ENCODE measurements at places on chromosomes 11 and 22.

GRCh38 chr22:48968201-48968959, 859.3 kb downstream of the BRD1 start:
- no peak for DNase-seq

DNA sequence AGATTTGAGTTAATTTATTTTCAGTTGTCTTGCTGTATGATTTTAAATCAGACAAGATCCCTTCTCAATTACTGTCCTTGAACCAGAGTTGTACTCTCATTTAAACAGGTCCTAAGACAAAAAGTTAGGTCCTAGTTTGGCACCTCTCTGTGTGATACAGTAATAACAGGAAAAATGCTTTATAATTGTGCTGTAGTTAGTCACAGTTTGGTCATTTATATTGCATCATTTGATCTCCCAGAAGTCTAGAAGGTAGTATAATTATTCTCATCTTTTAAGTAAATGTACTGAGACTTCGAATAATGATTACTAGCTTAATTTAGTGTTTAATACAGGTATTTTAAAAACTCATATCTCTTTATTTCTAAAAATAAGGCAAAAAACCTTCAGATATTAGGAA, 18.1 kb upstream of the LUZP2 start:
- no peak for DNase-seq

GRCh38 chr11:66080055-66080817, 10.2 kb downstream of the PACS1 start:
- no peak for DNase-seq

- DNase-seq = no peak
Observed at GRCh38 chr11:27118949-27119348, 78.3 kb downstream of the BBOX1 start.

DNA sequence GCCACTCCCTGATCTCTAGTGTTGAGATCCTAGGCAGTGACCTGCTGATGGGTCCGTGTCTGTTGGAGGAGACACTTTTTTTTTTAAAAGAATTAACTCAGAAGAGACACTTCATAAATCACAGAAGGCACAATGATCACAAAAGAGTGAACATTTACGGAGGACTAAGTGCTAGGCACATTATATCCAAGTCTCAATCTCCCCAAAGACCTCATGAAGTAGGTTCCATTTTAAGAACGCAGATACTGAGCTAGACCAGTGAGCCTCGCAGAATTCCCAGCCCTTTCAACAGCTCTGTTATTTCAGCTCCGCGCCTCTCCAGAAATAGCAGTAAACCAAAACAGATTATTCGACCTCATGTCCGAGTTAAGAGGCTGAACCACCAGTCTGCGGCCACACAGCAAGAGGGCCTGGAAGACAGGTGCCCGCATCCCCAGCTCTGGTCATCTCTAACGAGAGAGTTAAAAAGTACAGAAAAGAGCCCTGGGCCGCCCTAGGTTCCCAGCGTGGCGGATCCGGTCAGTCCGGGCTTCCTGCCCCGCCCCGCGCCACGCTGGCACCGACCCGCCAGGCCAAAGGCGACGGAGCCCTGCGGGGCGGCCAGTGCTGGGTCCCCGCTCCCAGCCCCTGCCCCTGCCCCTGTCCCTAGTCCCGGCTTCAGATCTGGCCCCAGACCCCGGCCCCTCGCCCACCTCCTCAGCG, 612 bp downstream of the XBP1 start:
- DNase-seq = no peak

- DNase-seq = no peak
Observed at GRCh38 chr22:48929276-48929790, 898.3 kb downstream of the BRD1 start.

DNA sequence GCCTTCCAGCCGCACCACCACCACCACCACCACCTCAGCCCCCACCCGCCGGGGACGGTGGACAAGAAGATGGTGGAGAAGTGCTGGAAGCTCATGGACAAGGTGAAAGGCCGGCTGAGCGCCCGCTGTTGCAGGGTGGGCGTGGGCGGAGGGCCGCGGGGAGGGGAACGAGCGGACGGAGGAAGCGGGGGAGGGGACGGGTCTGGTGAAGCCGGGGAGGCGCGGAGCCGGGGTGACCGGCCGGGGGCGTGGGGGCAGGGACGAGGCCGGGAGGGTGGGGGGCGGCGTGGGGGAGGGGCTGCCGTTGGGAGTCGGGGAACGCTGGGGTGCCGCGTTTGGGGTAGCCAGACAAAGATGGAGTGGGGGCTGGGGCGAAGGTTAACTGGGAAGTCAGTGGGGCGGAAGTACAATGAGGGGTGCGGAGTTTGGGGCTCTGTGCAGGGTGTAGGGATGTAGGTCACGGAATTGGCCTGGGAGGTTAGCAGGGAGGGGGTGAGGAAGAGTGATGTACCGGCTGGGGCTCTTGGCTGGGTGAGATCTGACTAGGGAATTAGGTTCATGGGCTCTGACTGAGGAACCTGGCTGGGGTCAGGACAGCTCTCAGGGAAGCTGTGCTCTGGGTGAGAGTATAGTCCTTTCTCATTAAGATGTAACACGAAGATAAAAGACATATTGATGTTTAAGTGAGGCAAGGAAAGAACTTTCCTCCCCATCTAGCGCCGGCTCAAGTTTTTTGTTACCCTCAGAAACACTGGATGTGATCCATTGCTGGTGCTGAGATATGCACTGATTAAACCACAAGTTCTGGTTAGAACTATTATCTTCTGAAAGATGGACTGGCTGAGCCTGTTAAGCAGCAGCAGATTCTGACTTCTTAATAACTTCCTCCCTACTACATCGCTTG, 624 bp downstream of the CBL start:
- no peak for DNase-seq

DNA sequence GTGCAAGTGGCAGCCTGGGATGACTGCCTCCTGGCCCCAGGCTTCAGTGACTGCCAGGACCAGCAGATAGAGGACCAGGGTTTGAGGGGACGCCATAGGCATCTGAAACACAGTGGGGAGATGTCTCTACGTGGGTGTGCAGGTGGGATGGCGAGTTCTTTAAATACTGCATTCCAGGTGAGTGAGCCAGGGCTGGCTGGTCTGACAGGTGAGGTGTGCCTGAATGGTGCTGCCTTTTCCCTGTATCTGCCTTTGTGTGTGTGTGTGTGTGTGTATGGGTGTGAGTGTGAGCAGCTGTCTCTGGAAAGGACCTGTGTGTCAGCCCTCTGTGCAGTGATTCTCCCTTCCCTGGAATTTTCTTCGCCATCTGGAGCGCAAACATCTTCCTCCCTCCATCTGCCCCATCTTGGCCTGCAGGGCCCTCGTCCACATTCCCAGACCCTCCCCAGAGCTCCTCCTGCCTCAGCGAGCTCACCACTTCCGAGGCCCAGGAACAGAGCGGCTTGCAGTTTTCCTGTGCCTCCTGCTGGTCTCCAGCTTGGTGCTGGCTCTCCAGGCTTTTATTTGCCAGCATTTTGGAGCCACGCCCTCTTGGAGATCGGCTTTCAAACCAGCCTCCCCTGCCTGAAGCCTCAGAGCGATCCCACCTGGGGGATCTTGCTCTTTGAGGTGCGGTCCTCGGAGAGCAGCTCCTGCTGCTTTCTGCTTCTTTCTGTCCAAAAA, at the start of gene GPHA2:
GPHA2 (minus strand) TSS at position 535 of the 723 bp plus-strand sequence; CDS start at position 102, 433 bp downstream.
- DNase-seq = no peak

GRCh38 chr22:43534916-43535315, 123.1 kb downstream of the MPPED1 start:
- no peak for DNase-seq

GRCh38 chr22:32916025-32916424, 114.5 kb downstream of the TIMP3 start:
- DNase-seq = no peak

DNA sequence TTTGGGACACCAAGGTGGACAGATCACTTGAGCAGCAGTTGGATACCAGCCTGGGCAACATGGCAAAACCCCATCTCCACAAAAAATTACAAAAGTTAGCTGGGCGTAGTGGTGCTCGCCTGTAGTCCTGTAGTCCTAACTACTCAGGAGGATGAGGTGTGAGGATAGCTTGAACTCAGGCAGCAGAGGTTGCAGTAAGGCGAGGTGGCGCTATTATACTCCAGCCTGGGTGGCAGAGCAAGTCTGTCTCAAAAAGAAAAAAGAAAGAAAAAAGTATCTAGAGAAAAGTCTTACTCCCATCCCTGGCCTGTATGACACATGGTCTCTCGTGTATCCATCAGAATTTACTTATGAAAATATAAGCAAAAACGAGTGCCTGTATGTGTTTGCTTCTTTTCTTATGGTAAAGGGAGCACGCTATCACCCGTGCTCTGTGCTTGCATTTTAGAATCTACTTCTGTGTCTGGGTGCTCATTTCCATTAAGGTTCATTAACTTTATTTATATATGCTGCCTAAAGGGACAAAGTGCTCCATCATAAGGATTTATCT, 15.4 kb upstream of the CPT1A start:
- DNase-seq = no peak

GRCh38 chr11:75261902-75262361, 21.4 kb downstream of the TPBGL start:
- DNase-seq = no peak

GRCh38 chr22:29062286-29062821, 723 bp upstream of the C22orf31 start:
- DNase-seq = no peak

DNA sequence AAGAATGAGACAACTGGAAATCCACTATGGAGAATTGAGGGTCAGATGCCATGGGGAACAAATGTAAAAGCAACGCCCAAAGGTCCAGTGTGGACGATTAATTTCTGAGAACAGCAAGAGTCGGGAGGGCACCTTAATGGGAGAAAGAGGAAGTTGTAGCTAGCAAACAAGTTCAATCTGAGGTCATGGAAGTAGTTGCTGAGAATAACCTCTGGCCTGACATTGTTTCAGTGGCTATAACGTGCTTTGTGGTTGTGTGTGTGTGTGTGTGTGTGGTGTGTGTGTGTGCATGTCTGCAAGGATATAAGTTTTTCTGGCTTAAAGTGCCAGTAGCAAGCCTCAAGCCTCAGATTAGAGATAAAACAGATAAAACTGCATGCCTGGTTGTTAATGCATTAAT, 1630.1 kb upstream of the TENM4 start:
- no peak for DNase-seq

DNA sequence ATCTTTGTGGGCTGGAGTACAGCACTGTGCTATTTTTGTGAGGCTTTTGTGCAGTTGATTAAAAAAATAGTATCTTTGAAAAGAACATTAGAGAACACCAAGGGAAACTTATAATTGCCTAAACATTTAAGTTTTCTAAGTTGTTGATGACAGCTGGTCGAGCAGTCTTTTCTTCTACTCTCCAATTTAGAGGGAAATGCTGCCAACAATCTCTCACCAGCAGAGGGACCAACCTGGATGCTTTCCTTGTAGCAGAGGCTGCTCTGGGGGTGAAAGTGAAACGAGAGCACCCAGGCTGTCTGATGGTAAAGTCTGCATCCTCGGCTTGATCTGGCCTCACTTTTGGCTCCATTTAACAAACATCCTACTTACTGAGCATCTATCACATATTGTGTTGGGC, 1286.5 kb upstream of the TENM4 start:
- no peak for DNase-seq

DNA sequence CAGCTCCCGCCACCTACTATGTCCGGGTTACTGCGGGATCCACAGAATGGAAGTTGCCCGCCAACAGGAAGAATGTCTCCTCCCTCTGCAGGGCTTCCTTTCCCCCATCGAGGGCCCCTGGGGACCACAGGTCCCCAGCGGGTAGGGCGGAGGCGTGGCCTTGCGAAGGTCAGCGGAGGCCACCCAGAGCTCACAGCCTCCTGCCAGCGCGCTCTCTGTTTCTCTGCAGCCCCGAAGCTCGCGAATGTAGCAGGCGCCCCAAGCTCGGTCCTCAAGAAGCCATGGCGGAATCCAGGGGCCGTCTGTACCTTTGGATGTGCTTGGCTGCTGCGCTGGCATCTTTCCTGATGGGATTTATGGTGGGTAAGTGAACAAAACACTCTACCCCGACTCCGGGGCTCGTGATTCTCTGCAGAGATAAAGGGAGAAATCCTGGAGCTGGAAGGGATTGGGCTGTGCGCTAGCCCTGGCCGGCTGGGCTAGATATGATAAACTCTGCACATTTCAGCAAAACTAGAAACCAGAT, at the start of gene NAALAD2:
NAALAD2 (plus strand) TSS at position 186 of the 526 bp plus-strand sequence; CDS start at position 282, 96 bp downstream.
- DNase-seq = no peak
